ENCODE measurements at places on chromosomes 12 and 14. TPM values are rescaled to one million over a fixed set of nuclear protein-coding genes. Genes with fewer than 3 reads are reported as not detected.

The SERPINA12 gene
- not detected for total RNA-seq

The OR4E2 gene
- not detected for total RNA-seq

The SLC25A3 gene
- total RNA-seq: 502 TPM

The CLEC2A gene
- total RNA-seq: not detected

The FOXG1 gene
- total RNA-seq: not detected

The YEATS4 gene
- 17.6 TPM for total RNA-seq

The FICD gene
- total RNA-seq: 4.5 TPM

The KRT3 gene
- not detected for total RNA-seq

The OLR1 gene
- not detected for total RNA-seq

The DNAAF2 gene
- 7.2 TPM for total RNA-seq

The VEZT gene
- 83.8 TPM for total RNA-seq

The ZNF219 gene
- total RNA-seq: 4.2 TPM

The EFS gene
- not detected for total RNA-seq

The GDF11 gene
- 1.3 TPM for total RNA-seq

The GUCY2C gene
- total RNA-seq: not detected

The IFNG-AS1 gene
- not detected for total RNA-seq

The ANO2 gene
- 29.7 TPM for total RNA-seq

The PAPLN gene
- total RNA-seq: 58.3 TPM

The GLIPR1L1 gene
- not detected for total RNA-seq

The SMCO2 gene
- total RNA-seq: 0.13 TPM

The PZP gene
- total RNA-seq: 0.26 TPM

The KRT73 gene
- total RNA-seq: not detected

The CFAP54 gene
- 6.2 TPM for total RNA-seq

The PEX5 gene
- 31.6 TPM for total RNA-seq

The MYH7 gene
- not detected for total RNA-seq

The SPSB2 gene
- 2.9 TPM for total RNA-seq

The ALDH2 gene
- total RNA-seq: 62.2 TPM

The PLXNC1 gene
- 0.13 TPM for total RNA-seq
